Immature natural killer cell (primary cell): ENCODE measurements at places on chromosomes 13 and 19. TPM values are rescaled to one million over a fixed set of nuclear protein-coding genes. Genes with fewer than 3 reads are reported as not detected.

GRCh38 chr13:21777166-21777565 is 106.3 kb downstream of the FGF9 start:
- no peaks in the 10 kb centered on the region for H3K4me1 ChIP-seq
- H3K27ac ChIP-seq: no peak overlapping the region
- DNase-seq: no peak
- H3K36me3 ChIP-seq: no peaks in the 10 kb centered on the region

GRCh38 chr13:80923907-80924306 is 583.0 kb upstream of the SPRY2 start:
- H3K36me3 ChIP-seq: no peaks in the 10 kb centered on the region
- H3K4me3 ChIP-seq: no peak overlapping the region
- no peaks in the 10 kb centered on the region for H3K4me1 ChIP-seq
- H3K27ac ChIP-seq: no peak overlapping the region
- DNase-seq: peak; percentile 4

DNA sequence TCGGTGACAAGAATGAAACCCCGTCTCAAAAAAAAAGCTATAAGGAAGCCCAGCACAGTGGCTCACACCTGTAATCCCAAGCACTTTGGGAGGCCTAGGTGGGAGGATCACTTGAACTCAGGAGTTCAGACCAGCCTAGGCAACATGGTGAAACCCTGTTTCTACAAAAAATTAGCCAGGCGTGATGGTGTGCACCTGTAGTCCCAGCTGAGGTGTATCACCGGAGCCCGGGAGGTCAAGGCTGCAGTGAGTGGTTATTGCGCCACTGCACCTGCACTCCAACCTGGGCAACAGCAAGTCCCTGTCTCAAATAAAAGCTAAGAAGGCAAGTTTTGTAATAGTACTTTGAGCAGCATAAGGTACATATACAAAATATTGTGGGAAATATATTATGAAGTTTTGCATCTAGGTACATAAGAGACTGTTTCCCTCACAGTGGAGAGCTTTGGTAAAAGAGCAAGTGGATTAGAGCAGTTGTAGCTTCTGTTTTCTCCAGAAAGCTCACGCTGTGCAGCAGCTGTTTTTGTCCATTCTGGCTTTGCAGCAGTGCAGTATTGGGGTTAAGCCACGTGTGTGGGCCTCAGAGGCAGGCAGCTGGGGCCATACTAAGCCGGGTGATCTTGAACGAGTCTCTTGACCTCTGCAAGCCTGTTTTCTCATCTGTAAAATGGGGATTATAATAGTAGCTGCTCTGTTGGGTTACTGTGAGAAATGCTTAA is 35.4 kb downstream of the ARHGAP35 start:
- H3K36me3 ChIP-seq: no peaks in the 10 kb centered on the region
- no peaks in the 10 kb centered on the region for H3K27me3 ChIP-seq
- peak overlapping the region; percentile 62 for H3K27ac ChIP-seq
- no peak overlapping the region for H3K4me3 ChIP-seq

- H3K27ac ChIP-seq: no peak overlapping the region
- no peaks in the 10 kb centered on the region for H3K36me3 ChIP-seq
- no peaks in the 10 kb centered on the region for H3K4me1 ChIP-seq
- no peak for DNase-seq
- no peak overlapping the region for H3K4me3 ChIP-seq
Observed at GRCh38 chr13:106786006-106786563, 218.1 kb upstream of the ARGLU1 start.

- no peaks in the 10 kb centered on the region for H3K36me3 ChIP-seq
- no peak for DNase-seq
- H3K27me3 ChIP-seq: peaks cover 2% of the 10 kb centered on the region
- H3K4me3 ChIP-seq: no peak overlapping the region
- H3K4me1 ChIP-seq: no peaks in the 10 kb centered on the region
Observed at GRCh38 chr19:30428092-30428680, 56.0 kb downstream of the ZNF536 start.

Gene PPP2R1A
- 249 TPM for polyA plus RNA-seq

Gene CPB2
- polyA plus RNA-seq: not detected

DNA sequence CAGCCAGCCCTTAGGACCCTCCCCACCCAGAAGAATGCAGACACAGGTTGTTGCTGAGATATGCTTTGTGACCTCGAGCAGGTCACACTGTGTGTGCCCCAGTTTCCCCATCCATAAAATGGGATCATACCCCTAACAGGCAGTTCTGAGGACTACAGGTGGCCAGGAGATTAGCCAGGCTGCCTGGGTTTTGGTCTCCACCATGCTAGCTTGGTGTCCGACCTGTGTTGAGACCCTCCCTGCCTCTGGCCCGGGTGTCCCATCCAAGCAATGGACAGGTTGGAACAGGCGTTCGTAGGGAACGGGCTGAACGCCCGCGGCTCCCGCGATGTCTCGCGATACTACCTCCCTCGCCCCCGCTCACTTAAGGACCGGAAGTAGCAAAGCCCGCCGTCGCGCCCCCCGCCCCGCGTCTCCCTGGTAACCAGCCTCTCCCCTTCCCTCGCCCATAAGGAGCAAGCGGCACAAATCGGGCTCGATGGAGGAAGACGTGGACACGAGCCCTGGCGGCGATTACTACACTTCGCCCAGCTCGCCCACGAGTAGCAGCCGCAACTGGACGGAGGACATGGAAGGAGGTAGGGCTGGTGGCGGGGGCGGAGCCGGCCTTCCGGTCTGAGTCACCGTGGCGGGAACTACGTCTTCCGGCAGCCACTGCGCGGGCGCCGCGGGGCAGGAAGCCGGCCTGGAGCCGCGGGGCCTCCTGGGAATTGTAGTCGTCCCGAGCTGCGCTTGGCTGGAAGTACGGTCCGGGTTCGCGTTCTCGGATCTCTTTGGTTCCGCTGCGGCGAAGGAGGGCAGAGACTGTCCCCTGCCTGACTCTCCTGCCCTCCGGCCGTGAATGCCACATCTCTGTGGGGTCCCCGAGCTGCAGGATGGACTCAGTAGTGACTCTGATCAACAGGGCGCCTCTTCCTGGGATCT is 45.4 kb downstream of the SMIM24 start:
- peak; percentile 95 for DNase-seq
- peak overlapping the region; percentile 90 for H3K27ac ChIP-seq
- peaks cover 7% of the 10 kb centered on the region for H3K27me3 ChIP-seq
- H3K4me3 ChIP-seq: peak overlapping the region; percentile 97
- peaks cover 14% of the 10 kb centered on the region for H3K4me1 ChIP-seq

Gene MTRF1
- 5.4 TPM for polyA plus RNA-seq

DNA sequence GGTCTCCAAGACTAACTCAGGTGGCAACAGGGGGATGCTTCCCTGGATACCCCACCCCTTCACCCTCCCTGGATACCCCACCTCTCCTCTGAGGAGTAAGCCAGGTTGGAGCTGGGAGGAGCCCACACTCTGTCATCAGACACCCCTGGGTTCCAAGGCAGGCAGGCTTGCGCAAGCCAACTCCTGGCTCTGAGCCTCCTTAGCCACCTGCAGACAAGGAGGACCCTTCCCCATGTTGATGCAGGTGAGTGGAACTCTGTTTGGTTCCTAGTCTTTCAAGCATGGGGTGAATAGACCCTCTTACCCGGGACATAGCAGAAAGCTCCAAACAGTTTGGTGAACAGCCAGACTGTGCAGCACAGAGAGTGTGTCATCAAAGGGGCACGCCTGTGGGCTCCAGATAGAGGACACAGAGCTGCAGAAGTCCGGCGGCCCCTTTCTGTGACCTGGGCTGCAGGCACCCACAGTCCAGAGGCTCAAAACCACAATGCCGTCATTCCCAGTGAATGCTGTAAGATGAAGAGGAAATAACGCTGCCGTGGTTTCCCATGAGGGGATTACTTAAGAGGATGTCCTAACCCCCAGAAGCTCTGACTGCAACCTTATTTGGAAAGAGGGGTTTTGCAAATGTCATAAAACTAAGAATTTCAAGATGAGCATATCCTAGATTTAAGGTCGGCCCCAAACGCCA is 12.1 kb upstream of the HAS1 start:
- H3K4me3 ChIP-seq: no peak overlapping the region
- DNase-seq: no peak
- H3K27ac ChIP-seq: no peak overlapping the region
- peaks cover 7% of the 10 kb centered on the region for H3K27me3 ChIP-seq

GRCh38 chr13:27556109-27556508 is 64.2 kb downstream of the LNX2 start:
- peaks cover 21% of the 10 kb centered on the region for H3K36me3 ChIP-seq
- peaks cover 23% of the 10 kb centered on the region for H3K4me1 ChIP-seq
- no peak overlapping the region for H3K4me3 ChIP-seq
- DNase-seq: no peak

Gene CEACAM3
- polyA plus RNA-seq: not detected

- no peak for DNase-seq
- no peak overlapping the region for H3K27ac ChIP-seq
- H3K4me1 ChIP-seq: no peaks in the 10 kb centered on the region
- peaks cover 9% of the 10 kb centered on the region for H3K27me3 ChIP-seq
- H3K36me3 ChIP-seq: no peaks in the 10 kb centered on the region
- H3K4me3 ChIP-seq: no peak overlapping the region
Observed at GRCh38 chr19:44635581-44636438, 7.9 kb upstream of the PVR start.
